ENCODE measurements at places on chromosomes 4 and X.

- DNase-seq, result no peak
Measured at GRCh38 chrX:136752796-136753195, 27.9 kb downstream of the ARHGEF6 start.

GRCh38 chr4:20528508-20528907 is 171.8 kb upstream of the PACRGL start:
- no peak for DNase-seq

- no peak for DNase-seq
Measured at GRCh38 chr4:5561286-5561685, 147.1 kb downstream of the EVC2 start.

DNA sequence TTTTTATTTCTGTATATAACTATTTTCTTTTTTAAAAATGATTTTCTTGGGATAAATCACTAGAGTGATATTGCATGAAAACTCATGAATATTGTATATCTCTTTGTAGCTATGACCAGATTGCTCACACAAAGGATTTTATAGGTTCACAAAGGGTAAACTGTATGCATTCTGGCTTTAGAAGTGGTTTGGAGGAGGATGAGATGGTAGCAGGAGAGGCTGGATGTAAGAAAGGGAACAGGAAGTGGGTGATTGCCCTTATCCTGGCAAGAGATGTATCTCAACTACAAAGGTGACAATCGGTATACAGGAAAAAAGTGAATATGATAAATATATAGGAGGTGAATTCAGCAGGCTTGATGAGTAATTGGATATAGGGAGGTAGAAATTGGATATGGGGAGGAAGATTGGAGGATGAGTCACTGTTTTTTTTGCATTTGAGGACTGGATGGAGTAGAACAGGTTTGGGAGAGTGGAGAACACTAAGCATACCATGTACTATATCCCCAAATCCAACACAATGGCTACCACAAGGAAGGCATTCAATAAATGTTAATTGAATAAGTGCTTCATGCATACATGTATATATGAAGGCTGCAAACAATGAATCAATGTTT is 9.9 kb downstream of the FGG start:
- no peak for DNase-seq

- no peak for DNase-seq
Measured at GRCh38 chr4:70298051-70298450, 36.7 kb upstream of the CABS1 start.

DNA sequence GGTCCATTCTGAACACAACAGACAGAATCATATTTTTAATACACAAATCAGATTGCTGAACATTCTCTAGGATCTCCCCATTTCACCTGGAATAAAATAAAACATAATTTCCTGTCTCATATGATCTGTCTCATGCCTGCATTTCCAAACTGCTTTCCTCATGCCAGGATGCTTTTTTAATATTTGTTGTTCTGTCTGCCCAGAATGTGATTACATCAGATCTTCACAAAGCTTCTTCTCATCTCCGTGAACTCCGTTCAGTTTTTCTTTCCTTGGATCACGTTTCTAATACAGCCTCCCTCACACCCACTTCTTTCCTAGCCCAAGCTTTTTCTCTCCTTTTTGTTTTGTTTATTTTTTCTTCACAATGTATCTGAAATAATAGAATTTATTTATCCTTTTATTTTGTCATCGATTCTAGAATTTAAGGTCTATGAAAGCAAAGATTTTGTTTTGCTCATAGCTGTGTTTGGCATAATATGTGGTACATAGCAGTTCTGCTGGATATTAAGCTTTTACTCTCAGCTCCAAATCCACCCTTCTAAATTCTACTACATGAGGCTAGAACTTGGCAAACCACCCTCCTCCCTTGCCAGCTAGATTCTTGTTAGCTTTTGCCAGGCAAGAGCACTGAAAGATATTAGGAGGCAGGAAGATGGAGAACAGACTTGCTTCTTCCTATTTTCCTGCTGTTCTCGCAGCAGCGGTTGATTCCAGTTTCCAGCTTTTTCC is 165.5 kb upstream of the SLIT2 start:
- no peak for DNase-seq

GRCh38 chrX:13658602-13659001 is 5.7 kb downstream of the TCEANC start:
- DNase-seq, result no peak

DNA sequence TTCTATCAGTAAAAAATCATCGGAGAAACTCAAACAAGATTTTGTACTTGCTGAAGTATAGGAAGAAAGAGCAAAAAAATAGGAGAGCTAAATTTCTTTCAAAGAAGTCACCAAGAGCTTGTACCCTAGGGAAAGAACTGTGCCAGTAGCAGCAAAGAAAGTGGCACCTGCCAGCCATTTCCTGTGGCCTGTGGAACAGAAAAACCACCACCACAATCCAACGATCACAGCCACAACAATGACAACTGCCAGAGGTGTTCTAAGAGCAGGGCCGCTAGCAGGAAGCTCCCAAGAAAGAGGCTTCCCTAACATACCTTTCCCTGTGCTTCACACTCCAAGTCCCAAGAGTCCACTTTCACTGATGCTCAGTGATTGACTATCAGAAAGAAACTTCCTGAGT is 266.1 kb upstream of the GPC4 start:
- DNase-seq, result no peak

DNA sequence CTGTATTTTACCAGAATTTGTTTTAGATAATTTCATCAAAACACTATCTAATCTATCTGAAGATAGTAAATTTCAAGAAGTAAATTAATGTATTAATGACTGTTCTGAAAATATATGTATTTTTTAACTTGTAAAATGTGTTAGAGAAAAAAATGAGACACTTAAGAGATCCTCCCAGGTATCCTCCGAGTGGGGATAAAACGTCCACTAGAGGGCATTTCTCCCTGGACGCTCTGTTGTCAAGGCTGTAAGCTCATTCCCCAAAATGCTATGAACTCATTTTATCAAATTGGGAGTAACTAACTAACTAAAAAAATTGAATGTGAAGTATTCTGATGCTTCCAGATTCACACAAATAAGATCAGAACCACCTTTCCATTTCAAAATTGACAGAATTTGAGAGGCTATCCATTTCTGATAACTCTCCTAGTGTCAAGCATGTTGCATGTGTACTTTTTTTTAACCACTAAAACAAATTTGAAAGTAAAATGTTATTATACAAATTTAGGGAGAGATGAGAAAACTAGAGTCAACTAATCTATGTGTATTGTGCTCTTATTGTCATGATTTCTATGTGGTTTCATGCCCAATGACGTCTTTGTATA is 337.3 kb upstream of the HS3ST1 start:
- no peak for DNase-seq

Data from ovary (tissue), 10 donors.